Small intestine (tissue), 16 donors: ENCODE measurements at places on chromosomes 7 and 10.
A peak's percentile ranks its signal among the peaks of the same experiment; 100 is the strongest.

GRCh38 chr7:147418966-147419365, 1171.6 kb upstream of the C7orf33 start:
- no peak for DNase-seq

DNA sequence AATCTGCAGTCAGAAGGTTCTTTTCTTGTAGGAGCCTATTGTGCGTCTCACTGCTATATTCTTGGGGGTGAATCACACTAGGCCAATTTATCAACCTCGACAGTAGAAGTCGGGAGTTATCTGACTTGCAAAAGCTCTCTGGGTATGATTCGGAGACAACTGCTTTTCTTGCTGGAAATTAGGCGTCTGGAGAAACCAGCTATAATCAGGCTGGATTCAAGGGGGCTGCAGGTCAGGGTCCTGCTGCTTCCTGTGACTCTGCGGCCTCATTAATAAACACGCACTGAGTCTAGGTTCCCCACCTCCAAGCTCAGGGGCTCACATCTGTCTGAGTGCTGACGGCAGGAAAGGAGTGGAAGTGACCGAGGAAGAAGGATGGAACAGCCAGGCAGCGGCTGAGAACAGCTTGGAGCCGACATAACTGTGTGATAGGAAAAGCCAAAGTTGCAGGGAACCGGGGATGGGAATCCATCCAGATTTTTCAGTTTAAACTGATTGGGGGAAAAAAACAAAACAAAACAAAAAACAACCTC, 184.6 kb downstream of the FANK1 start:
- no peak for DNase-seq

GRCh38 chr7:11054033-11054432, 80.4 kb downstream of the PHF14 start:
- DNase-seq: no peak

DNA sequence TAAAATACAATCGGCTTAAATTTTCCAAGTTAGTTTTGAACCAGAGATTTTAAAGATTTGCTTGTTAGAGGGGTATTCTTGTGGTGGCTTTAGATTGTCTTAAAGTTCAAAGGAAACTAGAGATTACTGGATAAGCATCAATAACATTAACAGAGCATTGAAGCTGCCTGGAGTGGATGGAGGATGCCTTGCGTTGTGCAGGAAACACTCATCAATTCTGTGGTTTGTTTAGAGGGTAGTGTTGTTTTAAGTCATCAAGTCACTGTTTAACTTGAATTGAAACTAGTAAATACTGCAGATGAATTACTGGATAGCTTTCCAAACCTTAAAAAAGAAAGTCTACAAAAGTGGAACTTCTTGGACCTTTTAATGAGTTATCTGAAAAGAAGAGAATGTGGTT, 218.6 kb downstream of the CELF2 start:
- no peak for DNase-seq

- DNase-seq: no peak
These were observed 129.5 kb downstream of the SDK1 start for GRCh38 chr7:3430588-3430987.

GRCh38 chr7:73442222-73442902, 8.8 kb downstream of the FZD9 start:
- no peak for DNase-seq

- DNase-seq: no peak
These were observed 46.2 kb downstream of the PARP12 start for GRCh38 chr7:140016540-140016939.

- no peak for DNase-seq
These were observed 146.9 kb downstream of the SND1 start for GRCh38 chr7:127798769-127799372.

- no peak for DNase-seq
These were observed 131.8 kb upstream of the GHITM start for GRCh38 chr10:84007482-84007881.

DNA sequence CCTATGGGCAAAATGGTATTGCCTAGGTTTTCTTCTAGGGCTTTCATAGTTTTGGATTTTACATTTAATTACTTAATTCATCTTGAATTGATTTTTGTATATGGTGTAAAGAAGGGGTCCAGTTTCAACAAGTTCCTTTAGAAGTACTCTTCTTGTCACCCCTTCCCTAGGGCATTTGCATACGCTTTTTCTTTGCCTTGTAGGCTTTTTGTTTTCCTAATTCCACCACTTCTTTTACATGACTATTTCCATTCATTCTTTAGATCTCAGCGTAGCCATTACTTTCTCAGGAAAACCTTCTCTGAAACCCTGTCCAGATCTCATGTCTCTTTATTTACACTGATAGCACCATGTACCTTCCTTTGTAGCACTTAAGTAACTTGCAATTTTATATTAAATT, 648.6 kb downstream of the XPNPEP1 start:
- DNase-seq: no peak

- no peak for DNase-seq
These were observed 50.2 kb upstream of the LYZL1 start for GRCh38 chr10:29238523-29239135.

- no peak for DNase-seq
These were observed 34.0 kb downstream of the INPP5F start for GRCh38 chr10:119759832-119760231.

GRCh38 chr7:80699045-80699638, 60.7 kb downstream of the CD36 start:
- peak; percentile 65 for DNase-seq

DNA sequence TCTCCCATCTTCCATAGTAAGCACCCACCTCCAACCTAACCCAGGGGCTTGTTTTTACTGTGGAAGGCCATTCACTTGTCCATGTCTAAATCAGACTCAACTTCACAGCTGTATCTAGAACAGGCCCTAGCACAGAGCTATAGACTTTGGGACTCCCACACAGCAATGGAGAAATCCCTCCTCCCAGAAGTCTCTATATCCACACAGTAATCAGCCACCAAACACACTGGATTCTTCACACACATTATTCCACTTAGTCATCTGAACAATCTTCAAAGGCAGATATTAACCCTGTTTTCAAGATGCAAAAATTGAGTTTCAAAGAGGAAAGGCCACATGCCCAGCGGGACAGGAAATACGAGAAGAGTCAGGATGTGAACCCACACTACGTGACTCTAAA, 81.8 kb downstream of the MALSU1 start:
- DNase-seq: no peak

- no peak for DNase-seq
These were observed 42.3 kb downstream of the ARID5B start for GRCh38 chr10:61943674-61944378.

- no peak for DNase-seq
These were observed 11.5 kb downstream of the IDE start for GRCh38 chr10:92562424-92562823.

GRCh38 chr7:41627645-41628298, 75.1 kb downstream of the INHBA start:
- DNase-seq: no peak

DNA sequence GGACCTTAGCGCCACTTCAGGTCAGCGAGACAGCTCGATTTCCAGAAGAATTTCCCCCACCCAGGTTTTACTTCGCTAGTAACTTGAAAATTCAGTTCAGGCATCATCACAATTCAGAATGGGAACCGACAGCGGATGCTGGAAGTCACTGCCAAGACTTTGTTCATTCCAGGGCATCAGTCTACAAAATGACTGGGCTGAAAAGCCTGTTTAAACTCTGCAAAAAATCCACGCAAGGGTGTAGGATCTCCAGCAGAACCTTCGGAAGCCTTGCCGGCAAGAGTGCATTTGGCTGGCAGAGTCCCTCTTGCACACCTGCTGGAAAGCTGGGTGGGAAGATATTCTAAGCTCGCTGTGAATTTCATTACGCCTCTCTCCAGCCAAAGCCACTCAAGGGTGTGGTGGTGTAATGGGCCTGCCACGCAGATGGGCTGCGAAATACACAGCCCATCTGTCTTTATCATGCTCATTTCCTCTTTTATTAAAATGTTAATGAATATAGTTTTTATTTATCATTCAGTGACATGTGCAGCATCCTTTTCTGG, 672.0 kb upstream of the FOXK1 start:
- DNase-seq: no peak

DNA sequence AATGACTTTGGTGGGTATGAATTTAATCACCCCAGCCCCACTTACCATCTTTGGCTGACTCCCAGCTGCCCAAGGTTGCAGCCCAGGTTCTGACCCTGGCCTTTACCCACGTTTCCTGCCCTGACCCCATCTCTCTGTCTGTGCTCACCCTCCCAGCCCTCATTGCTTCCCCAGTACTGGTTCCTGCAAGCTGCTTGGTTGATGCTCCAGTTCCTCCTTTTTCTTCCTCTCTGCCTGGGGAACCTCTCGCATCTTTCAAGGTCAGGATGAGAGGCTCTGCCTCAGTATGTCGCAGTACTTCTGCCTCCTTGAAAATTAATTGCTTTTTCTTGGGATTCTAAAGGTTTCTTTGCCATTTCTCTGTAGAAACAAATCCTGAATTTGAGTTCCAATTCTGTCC, 263.8 kb upstream of the ZNF32 start:
- DNase-seq: no peak

DNA sequence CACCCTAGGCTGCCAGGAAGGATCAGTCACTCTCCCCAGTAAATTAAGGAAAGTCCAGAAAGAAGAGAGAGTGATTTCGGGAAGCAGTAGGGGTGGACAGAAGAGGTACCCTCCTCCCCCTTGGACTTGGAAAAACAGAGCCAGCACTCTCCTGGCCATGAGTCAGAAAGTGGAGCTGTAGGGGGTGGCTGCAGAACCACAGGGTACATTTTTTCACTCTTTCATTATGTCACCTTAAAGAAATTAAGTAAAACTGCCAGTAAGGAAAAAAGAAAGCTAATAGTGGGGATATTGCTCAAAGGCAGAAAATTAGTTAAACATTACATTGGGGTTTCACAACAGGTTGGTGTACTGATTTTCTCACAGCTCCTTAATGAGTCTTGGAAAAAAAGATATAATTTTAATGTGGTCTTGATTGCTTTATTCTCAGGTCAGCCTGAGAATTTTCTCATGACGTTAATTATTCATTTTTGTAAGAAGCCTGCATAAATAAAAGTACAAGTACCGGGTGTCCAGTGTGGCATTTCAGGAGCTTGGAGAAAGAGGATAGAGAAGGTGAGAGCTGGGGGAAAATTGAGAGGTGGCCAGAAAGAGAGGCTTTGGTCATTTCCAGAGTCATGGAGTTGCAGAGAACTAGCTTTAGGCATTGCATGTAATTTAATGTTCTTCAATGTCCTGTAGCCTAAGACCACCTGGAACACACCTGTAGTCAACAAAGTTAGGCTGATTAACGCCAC, 23.2 kb upstream of the AOAH start:
- no peak for DNase-seq

- no peak for DNase-seq
These were observed 64.8 kb upstream of the DNAJB6 start for GRCh38 chr7:157271991-157272324.

DNA sequence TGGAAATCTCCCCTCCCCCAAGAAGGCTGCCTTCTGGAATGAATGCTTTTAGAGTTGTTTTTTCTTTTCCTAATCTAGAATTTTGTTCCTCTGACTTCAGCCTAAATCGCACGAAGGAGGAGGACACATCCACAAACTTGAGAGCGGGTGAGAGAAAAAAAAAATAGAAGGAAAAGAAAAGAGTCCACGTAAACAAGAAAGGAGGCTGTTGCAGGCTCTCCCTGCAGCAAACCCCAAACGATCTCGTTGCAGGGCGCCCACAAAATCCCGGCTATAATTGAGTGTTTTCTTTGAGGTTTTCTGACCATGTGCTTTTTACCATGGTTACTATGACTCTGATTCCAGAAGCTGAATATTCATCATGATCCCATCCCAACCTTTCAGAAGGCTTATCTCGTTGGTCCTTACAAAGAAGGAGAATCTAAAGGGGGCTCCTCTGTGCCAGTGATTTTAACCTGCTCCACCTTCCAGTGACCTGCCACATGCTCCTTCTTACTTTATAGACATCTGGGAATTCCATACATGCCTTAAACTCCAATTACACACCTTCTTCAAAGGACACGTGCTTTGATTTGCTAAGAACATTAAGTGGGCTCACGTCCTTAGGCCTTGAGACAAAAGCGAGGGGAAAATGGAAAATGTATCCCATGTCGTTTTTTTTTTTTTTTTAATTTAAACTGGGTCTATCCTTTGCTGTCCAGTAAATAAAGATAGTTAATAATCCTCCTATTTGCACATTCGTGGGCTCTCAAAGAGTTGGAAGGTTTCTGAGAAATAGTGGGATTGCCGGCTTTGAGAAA, 5.8 kb downstream of the TWIST1 start:
- no peak for DNase-seq

DNA sequence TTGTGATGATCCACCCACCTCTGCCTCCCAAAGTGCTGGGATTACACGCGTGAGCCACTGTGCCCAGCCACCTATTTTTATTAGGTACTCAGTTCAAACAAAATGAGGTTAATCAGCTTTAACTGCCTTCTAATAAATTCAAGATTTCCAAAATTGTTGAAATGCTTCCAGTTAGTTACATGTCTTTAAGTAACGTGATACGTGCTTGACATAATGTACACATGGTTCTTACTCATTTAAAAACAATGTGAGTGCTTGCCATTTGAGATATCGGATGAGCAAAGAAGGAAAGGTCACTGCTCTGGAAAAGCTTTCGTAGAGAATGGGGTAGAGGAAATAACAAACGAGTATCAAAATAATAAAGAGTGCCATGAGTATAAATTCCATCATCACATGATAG, 83.6 kb downstream of the KMT2E start:
- no peak for DNase-seq
